Body of pancreas (tissue), 4 donors: ENCODE measurements at places on chromosomes 7 and 10.
A peak's percentile ranks its signal among the peaks of the same experiment; 100 is the strongest.

- DNase-seq = no peak
Observed at GRCh38 chr7:90727412-90727811, 131.3 kb downstream of the CDK14 start.

- DNase-seq = no peak
Observed at GRCh38 chr7:108189733-108190388, 59.7 kb upstream of the LAMB4 start.

DNA sequence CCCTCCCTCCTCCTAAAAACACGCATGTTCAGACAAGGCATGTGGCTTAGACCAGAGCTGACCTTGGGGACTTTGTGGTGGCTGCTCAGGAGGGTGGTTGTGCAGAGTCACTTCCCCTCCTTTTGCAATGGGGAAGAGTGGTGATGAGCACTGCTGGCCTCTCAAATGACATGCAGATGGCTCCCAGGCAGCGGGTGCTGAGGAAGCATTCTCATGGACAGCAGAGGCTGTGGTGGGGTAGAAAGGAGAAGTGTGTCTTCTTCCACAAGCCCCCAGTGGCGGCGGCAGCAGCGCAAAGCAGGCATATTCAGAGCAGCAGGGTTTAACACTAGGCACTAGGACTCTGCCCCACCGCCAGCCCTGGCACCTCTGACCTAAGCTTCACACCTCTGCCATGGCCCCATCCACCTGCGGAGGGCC is 105.9 kb upstream of the ANLN start:
- no peak for DNase-seq

DNA sequence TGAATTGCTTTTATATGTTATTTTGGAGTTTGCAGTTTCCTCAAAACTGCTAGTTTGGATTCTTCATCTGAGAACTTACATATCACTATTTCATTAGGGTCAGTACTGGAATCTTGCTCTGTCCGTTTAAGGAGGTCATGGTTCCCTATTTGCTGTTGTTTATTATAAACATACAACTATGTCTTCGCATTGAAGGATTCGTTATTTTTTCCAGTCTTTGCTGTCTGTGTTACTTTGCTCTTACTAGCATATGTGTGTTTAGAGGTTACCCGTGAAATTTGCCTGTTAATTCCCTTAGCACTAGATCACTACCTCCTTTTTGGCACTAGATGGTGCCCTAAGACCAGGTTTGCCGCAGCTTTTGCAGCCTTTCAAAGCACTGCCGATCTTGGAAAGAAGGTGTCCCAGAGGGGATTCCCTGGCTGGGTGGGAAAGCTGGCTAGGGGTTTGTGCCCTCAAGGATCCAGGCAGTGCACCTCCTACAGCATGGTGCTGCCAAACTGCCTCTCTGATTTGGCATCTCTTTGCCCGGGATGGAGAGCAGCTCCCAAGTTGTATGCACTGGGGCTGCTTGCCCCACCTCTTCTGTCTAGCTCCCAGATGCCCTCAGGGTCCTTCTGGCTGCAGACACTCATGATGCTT is 103.1 kb upstream of the APBB1IP start:
- DNase-seq = peak; percentile 37

- DNase-seq = no peak
Observed at GRCh38 chr10:1613511-1613910, 123.8 kb downstream of the ADARB2 start.

- DNase-seq = peak; percentile 64
Observed at GRCh38 chr7:128812514-128813168, 17.6 kb upstream of the FLNC start.

GRCh38 chr10:28236591-28236990 is 66.3 kb downstream of the MPP7 start:
- DNase-seq = no peak

DNA sequence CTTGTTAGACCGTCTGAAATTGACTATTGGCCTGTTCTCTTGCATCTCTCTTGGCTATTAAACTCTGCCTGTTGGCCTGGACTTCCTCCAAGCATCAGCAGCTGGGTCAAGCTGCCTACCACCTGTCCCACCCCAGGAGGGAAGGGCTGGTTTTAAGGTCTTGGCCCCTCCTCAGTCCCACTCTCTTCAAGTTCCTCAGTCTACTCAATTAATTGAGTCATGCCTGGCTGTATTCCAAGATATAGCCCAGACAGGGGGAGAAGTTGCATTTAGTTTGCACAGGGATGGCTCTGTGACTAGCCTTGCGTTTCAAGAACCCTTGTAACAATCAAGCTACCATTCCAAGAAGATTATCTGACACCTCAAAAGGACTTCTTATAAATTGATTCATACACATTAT is 113.8 kb upstream of the GLI3 start:
- no peak for DNase-seq

GRCh38 chr10:90051474-90051873 is 350.1 kb downstream of the KIF20B start:
- DNase-seq = no peak

DNA sequence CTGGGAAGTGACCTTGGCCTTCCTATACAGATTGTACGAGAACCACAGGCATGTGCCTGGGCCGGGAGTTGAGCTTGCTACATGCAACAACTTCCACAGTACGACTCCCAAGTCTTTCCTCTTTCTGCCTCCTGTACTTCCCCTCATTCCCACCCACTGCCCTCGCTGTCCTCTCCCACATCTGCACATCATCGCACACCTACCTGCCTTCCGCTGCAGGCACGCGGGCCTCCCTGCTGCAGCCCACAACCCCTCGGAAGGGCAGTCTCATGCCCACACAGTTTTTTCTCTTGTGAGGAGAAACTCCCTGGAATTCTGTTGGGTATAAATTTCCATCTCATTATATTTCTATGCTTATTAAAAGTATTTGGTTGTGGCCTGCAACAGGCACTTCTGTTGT is 117.2 kb downstream of the ACTR3B start:
- DNase-seq = no peak

GRCh38 chr7:150335108-150335773 is 6.2 kb downstream of the RARRES2 start:
- DNase-seq = peak; percentile 68

GRCh38 chr7:31478721-31479120 is 35.2 kb upstream of the ITPRID1 start:
- DNase-seq = no peak

GRCh38 chr10:123236126-123236525 is 81.9 kb downstream of the BUB3 start:
- no peak for DNase-seq

DNA sequence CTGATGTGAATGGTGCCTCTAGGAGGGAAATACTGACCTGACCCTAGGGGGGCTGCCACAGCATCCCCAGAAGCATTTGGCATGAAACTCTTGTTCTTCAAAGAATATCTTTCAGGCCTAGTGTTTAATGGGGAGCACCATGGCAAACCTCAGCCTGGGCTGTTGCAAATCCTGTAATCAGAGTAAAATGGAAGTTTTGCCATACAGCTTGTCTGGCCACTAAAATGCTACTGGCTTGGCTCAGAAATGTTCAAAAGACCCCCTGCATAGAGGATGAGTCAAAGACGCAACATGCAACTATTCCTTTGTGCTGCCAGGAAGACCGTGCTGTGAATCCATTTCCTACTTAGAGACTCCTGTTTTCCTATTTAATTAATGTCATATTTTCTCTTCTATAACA is 26.7 kb downstream of the HECW1 start:
- no peak for DNase-seq

- DNase-seq = no peak
Observed at GRCh38 chr7:11817111-11817740, 14.8 kb downstream of the THSD7A start.

DNA sequence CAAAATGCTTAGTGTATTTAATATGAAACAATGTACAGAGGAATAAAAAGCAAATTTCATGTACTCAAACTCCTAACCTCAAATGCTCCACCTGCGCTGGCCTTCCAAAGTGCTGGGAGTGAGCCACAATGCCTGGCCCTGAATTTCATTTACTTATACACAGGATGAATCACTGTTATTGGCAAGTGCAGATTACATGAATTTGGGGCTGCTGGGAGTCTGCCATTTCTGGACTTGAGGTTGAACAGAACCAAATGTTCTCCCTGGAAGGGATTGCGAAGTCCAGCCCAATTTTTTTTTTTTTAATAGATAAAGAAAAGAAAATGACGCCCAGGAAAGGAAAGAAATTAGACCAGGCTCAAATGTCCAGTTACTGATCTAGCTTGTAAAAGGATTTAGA is 6.8 kb upstream of the CSTF2T start:
- peak; percentile 89 for DNase-seq

DNA sequence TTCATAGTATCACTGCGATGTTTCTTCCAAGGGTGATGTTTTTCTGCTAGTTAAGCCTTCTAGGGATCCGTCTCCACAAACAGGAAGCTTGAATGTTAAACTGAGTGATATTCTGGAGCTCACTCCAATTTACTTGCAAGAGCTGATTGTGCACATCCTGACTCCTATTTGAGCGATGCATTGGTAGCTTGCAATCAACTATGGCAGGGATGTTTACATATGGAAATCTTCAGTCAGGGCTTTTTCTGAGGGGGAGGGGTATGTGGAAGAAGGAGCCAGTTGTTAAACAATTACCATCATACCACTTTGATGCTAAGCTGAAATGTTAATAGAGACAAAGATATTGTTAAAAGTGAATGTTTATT is 43.2 kb upstream of the NXPH1 start:
- DNase-seq = no peak

DNA sequence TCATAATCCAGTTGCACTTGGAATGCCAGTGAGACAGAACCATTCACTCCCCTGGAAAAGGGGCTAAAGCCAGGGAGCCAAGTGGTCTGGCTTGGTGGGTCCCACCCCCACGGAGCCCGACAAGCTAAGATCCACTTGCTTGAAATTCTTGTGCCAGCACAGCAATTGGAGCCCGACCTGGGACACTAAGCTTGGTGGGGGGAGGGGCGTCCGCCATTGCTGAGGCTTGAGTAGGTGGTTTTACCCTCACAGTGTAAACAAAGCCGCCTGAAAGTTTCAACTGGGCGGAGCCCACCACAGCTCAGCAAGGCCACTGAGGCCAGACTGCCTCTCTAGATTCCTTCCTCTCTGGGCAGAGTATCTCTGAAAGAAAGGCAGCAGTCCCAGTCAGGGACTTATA is 200.7 kb upstream of the NPSR1 start:
- no peak for DNase-seq

- peak; percentile 72 for DNase-seq
Observed at GRCh38 chr10:70430493-70431445, 10.7 kb downstream of the NODAL start.

GRCh38 chr7:6437251-6437650 is 10.5 kb downstream of the DAGLB start:
- DNase-seq = no peak

- DNase-seq = no peak
Observed at GRCh38 chr7:75534727-75535307, 42.7 kb downstream of the SPDYE5 start.

DNA sequence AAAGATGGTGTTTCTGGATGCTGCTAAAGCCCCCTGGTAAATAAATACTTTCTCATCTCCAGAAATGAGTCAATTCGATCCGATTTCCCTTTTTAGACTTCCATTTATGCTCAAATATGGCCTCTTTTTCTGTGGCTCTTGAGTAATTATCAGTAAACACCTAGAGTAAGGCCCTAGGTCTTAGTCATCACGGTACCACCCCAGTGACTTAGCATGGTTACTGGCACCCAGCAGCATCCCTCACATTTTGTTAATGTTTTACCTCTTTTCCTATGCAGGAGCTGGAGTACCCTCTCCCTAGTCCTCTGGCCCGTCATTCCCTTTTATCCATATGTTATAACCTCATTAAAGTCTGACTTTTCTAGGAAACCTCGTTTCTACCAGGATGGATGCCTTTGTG is 19.5 kb downstream of the CHN2 start:
- no peak for DNase-seq

GRCh38 chr7:72492461-72493065 is 80.4 kb upstream of the CALN1 start:
- no peak for DNase-seq

GRCh38 chr7:47253650-47254080 is 328.2 kb downstream of the TNS3 start:
- DNase-seq = peak; percentile 49

- no peak for DNase-seq
Observed at GRCh38 chr10:77669892-77670291, 32.3 kb upstream of the KCNMA1 start.

DNA sequence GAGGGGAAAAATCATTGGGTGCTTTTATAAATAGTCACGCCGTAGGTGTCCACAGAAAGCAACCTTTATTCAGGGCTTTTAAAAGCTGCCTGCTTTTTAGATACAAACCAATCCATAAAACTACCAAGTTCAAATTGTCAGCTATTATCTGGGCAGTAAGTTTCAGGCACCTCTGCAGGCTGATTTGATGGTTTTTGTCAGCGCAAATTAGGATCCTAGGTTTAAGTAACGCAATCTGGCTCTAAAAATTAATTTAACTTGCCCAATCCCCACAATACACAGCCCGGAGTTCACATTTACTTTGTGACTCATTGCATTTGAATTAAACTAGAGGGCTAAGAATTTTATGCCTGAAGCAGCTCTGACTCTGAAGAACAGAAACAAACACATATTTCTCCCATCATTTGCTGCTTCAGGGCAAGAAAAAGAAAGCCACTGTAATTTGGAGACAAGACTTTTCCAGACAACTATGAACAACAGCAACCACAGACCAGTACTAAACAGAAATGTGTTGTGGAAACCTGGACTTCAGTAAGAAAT is 43.3 kb downstream of the NRP1 start:
- no peak for DNase-seq

DNA sequence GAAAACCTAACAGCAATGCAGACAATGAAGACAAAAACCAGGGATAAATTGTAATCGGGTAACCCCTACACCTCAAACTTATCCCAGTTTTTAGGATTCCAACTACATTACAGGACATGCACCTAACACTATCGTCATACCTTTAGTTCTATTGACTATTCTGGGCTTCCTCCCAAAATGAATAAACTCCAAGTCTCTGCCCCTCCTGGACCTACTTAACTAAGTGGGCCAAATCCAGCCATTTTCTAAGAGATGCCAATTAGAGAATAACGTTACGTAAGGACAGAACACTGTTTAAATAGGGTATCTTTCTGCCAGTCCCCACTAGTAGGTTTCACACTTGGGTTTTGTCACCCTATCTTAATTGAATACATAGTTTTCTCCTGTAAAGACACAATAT is 253.1 kb upstream of the MKLN1 start:
- no peak for DNase-seq

GRCh38 chr7:139915864-139916716 is 87.0 kb downstream of the TBXAS1 start:
- DNase-seq = peak; percentile 61

- DNase-seq = no peak
Observed at GRCh38 chr7:139972029-139972428, 90.7 kb downstream of the PARP12 start.

DNA sequence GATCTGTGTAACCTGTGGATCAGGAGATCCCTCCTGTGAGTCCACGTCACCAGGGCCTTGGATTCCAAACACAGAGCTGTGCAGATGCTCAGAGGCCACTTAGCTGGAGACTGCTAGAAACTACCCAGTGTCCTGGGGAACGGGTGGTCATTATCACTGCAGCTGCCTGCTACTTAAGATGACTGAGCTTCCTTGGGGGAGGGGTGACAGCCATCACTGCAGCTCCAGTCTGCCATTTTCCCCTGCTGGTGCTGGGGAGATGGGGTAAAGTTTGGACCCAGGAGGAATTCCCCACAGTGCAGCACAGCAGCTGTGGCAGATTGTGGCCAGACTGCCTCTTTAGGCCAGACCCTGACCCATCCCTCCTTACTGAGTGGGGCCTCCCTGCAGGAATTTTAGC is 78.8 kb upstream of the VOPP1 start:
- no peak for DNase-seq

- no peak for DNase-seq
Observed at GRCh38 chr7:37440738-37441385, 7.8 kb downstream of the ELMO1 start.
